ENCODE measurements at places on chromosomes 4 and X. TPM values are rescaled to one million over a fixed set of nuclear protein-coding genes. Genes with fewer than 3 reads are reported as not detected.

GRCh38 chrX:148872161-148872535 is 371.7 kb downstream of the AFF2 start:
- DNase-seq: no peak
- H3K36me3 ChIP-seq: no peaks in the 10 kb centered on the region
- no peak overlapping the region for H3K27ac ChIP-seq
- H3K4me3 ChIP-seq: no peak overlapping the region

DNA sequence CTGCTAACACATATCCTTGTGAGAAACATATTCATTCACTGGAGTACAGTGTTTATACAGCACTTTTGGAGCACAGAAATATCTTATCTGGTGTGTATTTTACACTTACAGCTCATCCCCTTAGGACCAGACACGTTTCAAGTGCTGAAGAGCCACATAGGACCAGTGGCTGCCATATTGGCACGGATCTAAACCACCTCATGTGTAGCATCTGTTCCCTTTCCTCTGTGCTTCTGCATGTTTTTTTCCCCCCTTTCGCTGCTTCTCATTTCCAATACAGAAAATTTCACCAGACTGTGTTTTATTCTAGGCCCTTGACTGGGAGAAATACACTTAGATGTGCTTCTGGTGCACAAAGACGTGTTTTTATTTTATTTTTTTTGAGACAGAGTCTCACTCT is 69.7 kb upstream of the RBMX start:
- no peaks in the 10 kb centered on the region for H3K36me3 ChIP-seq
- peaks cover 2% of the 10 kb centered on the region for H3K4me1 ChIP-seq
- H3K4me3 ChIP-seq: no peak overlapping the region
- no peaks in the 10 kb centered on the region for H3K27me3 ChIP-seq
- no peak overlapping the region for H3K27ac ChIP-seq

GRCh38 chr4:73870768-73871167 is 1.6 kb downstream of the CXCL1 start:
- peaks cover 26% of the 10 kb centered on the region for H3K27me3 ChIP-seq
- H3K27ac ChIP-seq: no peak overlapping the region
- H3K4me3 ChIP-seq: no peak overlapping the region

DNA sequence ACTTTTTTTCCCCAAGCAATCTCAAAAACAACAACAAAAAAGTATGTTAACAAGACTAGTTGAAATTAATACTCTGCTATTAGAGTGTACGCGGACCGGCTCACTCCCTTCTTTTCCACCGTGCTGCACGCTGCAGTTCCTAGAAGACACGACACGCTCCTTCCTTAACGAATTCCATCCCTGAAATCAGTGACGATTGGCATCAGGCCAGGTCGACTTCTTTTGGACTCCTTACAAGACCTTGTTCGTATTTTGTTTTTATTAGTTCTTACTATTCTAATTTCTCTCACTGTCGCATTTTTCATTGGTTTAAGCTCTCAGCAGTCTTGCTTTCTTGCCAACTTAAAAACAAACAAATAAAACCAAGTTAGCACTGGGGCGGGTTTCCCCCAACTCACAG is 175.8 kb upstream of the PITX2 start:
- H3K27ac ChIP-seq: no peak overlapping the region
- H3K27me3 ChIP-seq: no peaks in the 10 kb centered on the region
- DNase-seq: no peak
- H3K36me3 ChIP-seq: no peaks in the 10 kb centered on the region
- no peak overlapping the region for H3K4me3 ChIP-seq

DNA sequence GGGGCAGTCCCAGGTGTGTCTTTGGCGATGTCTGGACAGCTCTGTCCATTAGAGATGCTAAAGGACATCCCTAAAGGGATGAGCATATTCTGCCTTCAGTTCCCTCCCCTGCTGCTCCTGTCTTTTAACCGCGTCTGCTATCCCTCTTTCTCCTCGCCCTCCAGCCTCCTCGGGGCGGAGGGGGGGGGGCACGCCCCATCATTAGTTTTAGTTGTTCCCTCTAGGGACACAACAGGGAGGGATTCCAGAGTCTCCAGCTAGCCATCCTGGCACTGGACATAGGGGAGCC is 1.1 kb downstream of the MSL3 start:
- DNase-seq: no peak
- peaks cover 13% of the 10 kb centered on the region for H3K27me3 ChIP-seq
- peaks cover 27% of the 10 kb centered on the region for H3K4me1 ChIP-seq

DNA sequence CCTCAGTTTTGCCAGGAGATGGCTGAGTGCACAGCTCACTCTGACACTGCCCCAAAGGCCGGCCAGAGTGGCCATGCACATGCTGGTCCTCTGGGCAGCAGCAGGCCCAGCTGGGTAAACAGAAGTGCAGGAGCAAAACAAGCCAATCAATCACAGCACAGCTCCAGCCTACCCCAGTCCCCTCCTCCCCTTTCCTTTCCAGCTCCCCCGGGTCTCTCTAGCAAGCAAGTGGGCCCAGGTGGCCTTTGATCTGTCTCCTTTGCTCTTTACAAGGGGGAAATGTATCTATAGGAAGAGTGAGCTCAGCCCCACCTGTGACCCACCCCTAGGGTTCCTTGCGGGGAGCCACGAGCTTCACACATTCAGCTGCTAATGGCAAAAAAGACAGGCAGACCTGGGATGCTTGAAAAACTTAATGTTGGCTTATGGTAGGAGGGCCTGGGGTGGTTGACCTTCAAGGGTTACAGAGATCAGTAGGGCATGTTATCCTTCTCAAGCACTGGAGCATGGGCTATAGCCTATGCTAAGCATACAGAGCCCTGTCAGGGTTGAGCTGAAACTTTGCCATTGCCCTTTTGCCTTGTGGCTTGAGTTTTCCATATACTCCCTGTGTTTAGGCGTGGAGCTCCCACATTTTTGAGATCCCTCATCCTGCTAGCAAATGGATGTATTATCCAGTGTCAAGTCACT is 57.8 kb upstream of the PLAC1 start:
- H3K27ac ChIP-seq: no peak overlapping the region
- no peak overlapping the region for H3K4me3 ChIP-seq
- no peaks in the 10 kb centered on the region for H3K36me3 ChIP-seq
- peaks cover 14% of the 10 kb centered on the region for H3K4me1 ChIP-seq
- no peaks in the 10 kb centered on the region for H3K27me3 ChIP-seq

The CDKL2 gene
- 0.74 TPM for total RNA-seq

The IGFBP7 gene
- 0.27 TPM for total RNA-seq

GRCh38 chr4:77453911-77454310 is 151.7 kb upstream of the CXCL13 start:
- DNase-seq: no peak
- H3K27ac ChIP-seq: no peak overlapping the region
- H3K36me3 ChIP-seq: no peaks in the 10 kb centered on the region
- H3K27me3 ChIP-seq: peaks cover under 1% of the 10 kb centered on the region
- H3K4me1 ChIP-seq: no peaks in the 10 kb centered on the region

The DSPP gene
- total RNA-seq: not detected

The GAGE1 gene
- not detected for total RNA-seq

The PRSS12 gene
- total RNA-seq: not detected

DNA sequence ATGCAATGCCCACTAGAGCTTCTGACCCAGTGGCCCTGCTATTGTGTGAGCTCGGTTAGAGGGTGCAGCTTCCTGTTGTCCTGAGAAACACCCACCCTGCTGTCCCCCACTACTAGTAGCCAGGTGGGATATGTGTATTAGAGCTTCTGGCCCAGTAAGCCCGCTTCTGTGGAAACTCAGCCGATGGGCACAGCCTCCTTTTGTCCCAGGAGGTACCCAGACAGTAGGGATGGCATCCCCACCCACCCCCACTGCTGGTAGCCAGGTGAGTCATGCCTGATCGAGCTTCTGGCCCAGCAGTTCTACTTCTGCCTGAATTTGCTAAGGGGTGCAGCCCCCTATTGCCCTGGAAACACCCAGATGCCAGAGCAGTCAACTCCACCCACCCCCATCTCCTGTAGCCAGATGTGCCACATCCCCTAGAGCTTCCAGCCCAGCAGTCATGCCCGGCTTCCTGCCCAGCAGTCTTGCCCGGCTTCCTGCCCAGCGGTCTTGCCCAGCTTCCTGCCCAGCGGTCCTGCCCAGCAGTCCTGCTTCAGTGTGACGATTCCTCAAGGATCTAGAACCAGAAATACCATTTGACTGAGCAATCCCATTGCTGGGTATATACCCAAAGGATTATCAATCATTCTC is 162.7 kb upstream of the KLF8 start:
- no peak overlapping the region for H3K4me3 ChIP-seq
- H3K27ac ChIP-seq: no peak overlapping the region
- peaks cover 16% of the 10 kb centered on the region for H3K4me1 ChIP-seq

DNA sequence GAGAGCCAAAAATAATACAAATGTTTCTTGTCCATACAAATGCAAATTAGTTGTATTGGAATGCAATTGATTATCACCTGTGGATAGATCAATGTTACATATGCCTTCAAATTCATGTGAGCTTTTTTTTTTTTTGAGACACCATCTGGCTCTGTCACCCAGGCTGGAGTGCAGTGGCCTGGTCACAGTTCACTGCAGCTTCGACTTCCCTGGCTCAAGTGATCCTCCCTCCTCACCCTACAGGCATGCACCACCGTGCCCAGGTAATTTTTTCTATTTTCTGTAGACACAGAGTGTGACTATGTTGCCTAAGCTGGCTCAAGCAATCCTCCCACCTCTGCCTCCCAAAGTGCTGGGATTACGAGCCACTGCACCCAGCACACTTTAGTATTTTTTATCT is 38.6 kb upstream of the TMEM184C start:
- H3K27me3 ChIP-seq: peaks cover 2% of the 10 kb centered on the region
- H3K4me3 ChIP-seq: no peak overlapping the region
- H3K27ac ChIP-seq: no peak overlapping the region

The DOK7 gene
- not detected for total RNA-seq

- peaks cover 10% of the 10 kb centered on the region for H3K4me1 ChIP-seq
- peaks cover 36% of the 10 kb centered on the region for H3K27me3 ChIP-seq
- no peak for DNase-seq
- no peak overlapping the region for H3K4me3 ChIP-seq
These were observed 3.5 kb downstream of the CXCL2 start for GRCh38 chr4:74095482-74095881.

Measured in activated CD4-positive, alpha-beta T cell treated with anti-CD3 and anti-CD28 coated beads, Interleukin-2, amount 10 ng/mL, durations not matched to agents 7 days and 5 days (primary cell).